ENCODE measurements at places on chromosomes 1 and 21.

DNA sequence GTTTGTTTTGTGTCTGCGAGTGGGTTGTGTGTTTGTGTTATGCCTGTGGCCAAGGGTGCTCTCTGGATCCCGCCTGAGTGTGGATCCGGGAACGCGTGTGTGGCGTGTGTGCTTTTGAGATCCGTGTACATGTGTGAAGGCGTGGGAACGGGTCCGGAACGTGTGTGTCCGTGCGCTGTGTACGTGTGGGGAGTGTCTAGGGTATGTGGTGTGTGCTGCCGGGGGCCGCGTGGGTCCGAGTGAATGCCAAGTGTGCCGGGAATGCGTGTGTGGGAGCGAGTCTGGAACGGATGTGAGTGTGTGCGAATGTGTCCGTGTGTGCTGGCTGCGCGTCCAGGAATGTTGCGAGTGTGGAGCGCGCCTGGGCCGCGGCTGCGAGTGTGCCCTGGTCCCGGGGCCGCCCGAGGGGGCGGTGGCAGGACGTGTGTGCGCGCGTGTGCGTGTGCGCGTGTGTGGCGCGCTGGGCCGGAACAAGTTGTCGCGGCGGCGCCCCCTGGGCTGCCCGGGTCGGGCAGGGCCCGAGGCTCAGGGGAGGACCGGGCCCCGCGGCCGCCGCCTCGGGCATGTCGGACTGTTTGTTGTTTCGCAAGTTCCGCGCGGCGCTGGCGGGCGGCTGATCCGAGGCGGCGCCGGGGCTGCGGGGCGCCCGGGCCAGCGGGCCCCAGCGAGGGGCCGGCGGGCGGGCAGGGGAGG is 953 bp downstream of the PTPRU start:
- no peak for DNase-seq

DNA sequence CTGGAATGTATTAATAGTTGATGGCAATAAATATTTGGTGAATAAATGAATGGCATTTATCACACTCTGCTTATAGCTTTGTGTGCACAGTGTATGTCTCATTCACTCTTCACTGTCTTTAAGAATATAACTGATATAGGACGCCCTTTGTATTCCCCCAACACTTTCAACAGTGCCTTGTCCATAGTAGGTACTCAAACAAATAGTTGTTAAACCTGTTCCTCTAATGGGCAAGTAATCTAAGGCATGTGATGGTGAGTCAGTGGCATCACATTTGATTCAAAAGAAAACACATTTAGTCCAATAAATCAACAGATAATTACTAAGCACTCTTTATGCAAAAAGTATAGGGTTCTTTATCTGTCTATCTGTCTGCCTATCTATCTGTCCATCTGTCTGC is 11.2 kb upstream of the RXRG start:
- DNase-seq: no peak

GRCh38 chr1:154970631-154971340 is at the start of gene SHC1:
TSS of gene SHC1 (minus strand) at chr1:154970747. CDS start at chr1:154970526, 221 bp downstream.
- no peak for DNase-seq

GRCh38 chr1:41698916-41699860 is 214.7 kb upstream of the EDN2 start:
- DNase-seq: no peak

- no peak for DNase-seq
Observed at GRCh38 chr1:16918371-16918770, 3.4 kb upstream of the CROCC start.

GRCh38 chr1:37795340-37796125 is 1.9 kb downstream of the MANEAL start:
- peak; percentile 35 for DNase-seq

GRCh38 chr21:42892582-42892930 is 553 bp upstream of the NDUFV3 start:
- DNase-seq: no peak
